ENCODE measurements at places on chromosomes 2 and 18. TPM values are rescaled to one million over a fixed set of nuclear protein-coding genes. Genes with fewer than 3 reads are reported as not detected.
A peak's percentile ranks its signal among the peaks of the same experiment; 100 is the strongest.

GRCh38 chr18:29161429-29161828 lies 984.5 kb upstream of the CDH2 start:
- no peaks in the 10 kb centered on the region for H3K36me3 ChIP-seq
- no peak for DNase-seq
- H3K4me3 ChIP-seq: no peak overlapping the region
- no peaks in the 10 kb centered on the region for H3K27me3 ChIP-seq
- no peak overlapping the region for H3K27ac ChIP-seq
- no peaks in the 10 kb centered on the region for H3K4me1 ChIP-seq

DNA sequence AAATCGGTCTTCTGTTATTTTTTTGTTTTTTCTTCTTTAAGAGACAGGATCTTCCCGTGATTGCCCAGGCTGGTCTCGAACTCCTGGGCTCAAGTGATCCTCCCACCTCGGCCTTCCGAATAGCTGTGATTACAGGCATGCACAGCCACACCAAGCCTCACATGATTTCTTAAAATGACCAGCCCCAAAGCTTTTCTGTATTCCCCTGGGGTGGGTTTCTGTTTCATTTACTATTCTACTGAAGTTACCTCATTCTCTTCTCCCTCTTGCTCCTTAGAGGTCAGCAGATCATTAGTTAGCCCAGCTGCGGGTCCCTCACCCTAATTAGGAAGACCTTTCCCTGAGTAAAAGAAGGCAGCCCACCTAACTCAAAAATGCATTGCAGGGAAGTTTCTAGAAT lies 27.6 kb downstream of the SLC1A4 start:
- DNase-seq: no peak
- no peaks in the 10 kb centered on the region for H3K36me3 ChIP-seq
- H3K27me3 ChIP-seq: no peaks in the 10 kb centered on the region
- H3K27ac ChIP-seq: no peak overlapping the region

Gene IFT172
- 15.0 TPM for total RNA-seq

DNA sequence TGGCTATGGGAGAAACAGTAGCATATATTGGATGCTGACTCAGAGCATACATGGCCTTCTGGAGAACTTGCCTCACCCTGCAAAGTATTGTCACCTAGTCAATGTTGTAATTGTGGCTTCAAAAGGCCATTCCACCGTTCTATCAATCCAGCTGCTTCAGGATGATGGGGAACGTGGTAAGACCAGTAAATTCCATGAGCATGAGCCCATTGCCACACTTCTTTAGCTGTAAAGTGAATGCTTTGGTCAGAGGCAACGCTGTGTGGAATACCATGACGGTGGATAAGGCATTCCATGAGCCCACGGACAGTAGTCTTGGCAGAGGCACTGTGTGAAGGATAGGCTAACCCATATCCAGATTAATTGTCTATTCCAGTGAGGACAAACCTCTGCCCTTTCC lies 1300.1 kb upstream of the ACVR2A start:
- H3K27me3 ChIP-seq: no peaks in the 10 kb centered on the region
- no peak overlapping the region for H3K27ac ChIP-seq
- no peaks in the 10 kb centered on the region for H3K4me1 ChIP-seq
- H3K36me3 ChIP-seq: no peaks in the 10 kb centered on the region
- no peak for DNase-seq

DNA sequence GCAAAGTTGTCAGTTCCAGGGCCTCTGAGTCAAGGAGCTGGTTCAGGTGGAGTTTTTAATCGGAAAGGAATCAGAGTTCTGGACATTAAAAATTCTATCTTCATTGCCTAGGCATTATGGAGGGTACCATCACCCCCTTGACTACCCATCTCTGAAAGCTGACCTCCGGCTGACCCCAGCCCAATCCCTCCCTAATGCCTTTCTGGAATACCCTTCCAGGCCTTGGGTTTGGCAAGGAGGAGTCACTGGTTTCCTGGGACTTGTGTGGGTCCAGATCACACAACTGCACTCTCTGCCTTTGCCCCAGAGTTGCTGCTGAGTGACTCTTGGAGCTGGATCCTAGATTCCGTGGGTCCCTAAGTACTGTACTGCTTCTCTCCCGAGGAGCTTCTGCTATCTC lies 1.0 kb upstream of the OSR1 start:
- DNase-seq: no peak
- peaks cover 84% of the 10 kb centered on the region for H3K27me3 ChIP-seq
- H3K4me1 ChIP-seq: peaks cover 12% of the 10 kb centered on the region
- H3K27ac ChIP-seq: peak overlapping the region; percentile 75
- no peak overlapping the region for H3K4me3 ChIP-seq
- H3K36me3 ChIP-seq: no peaks in the 10 kb centered on the region

DNA sequence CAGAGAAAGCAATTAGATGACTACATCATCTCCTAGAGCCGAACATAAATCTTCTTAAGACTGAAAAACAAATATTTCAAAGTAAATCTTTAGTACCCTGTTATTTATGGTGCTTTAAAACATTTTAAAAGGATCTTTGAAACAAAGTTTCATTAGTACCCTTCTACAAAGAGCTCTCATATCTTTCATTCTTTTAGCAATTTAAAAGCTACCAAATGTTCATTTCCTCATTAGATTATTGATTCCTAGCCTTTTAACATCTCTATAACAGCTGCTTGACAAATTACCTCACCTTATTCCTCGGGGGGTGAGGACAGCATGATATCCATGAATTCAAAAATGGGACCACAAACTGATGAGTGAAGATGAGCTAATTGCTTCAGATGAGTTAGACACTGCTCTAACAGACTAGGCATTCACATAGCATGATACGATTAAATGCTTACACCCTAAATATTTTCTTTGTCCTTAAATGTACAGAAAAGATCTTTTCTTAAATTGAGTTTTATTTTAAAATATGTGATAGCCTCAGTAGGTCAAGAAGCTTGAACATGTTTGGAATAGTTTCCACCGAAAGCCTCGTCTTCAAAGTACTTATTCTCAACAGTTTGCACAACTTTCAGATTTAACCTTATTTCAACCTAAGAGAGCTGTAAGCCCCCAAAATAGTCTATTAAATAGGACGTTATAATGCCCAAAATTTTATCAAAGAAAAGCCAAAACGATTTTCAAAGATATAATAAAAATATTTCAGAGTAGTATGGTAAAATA lies 2.1 kb downstream of the ATAD2B start:
- H3K27me3 ChIP-seq: no peaks in the 10 kb centered on the region
- H3K4me3 ChIP-seq: peak overlapping the region; percentile 87
- H3K27ac ChIP-seq: peak overlapping the region; percentile 99
- H3K36me3 ChIP-seq: no peaks in the 10 kb centered on the region
- H3K4me1 ChIP-seq: peaks cover 71% of the 10 kb centered on the region
- DNase-seq: no peak

Gene TANC1
- total RNA-seq: 36.6 TPM

DNA sequence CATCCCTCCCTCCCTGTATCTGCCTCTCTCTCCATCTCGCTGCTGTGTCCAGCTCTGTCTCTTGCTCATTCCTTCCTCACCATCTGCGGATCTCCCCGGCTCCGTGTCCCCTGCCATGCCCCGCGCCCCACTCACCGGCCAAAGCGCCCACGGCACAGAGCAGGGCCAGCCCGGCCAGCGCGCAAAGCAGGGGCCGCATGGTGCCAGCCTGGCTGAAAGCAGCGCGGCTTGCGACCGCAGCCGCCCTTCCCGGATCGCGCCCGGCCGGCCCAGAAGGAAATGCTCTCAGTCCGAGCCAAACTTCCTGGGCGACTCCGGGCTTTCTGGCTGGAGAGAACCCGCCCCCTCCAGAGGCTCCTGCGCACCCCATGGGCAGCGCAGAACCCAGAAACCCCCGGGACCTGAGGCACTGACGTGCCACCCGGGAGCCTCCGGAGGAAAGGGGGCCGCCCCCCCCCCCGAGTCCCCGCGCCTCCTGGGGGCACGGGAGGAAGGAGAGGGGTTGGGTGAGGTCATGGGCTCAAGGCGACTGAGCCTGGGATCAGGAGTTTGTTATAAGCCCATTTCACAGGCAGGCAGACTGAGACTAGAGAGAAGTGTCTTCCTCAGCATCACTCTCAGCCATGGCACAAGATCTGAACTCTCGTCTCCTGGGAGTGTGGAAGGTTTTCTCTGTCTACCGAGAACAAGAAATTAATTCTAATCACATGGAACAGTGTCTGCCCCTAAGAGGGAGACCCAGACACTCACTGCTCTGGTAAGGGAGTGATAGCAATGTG lies 45.2 kb upstream of the RAB6C start:
- H3K27ac ChIP-seq: no peak overlapping the region
- peaks cover 67% of the 10 kb centered on the region for H3K27me3 ChIP-seq
- no peak overlapping the region for H3K4me3 ChIP-seq
- no peak for DNase-seq
- peaks cover 6% of the 10 kb centered on the region for H3K4me1 ChIP-seq

DNA sequence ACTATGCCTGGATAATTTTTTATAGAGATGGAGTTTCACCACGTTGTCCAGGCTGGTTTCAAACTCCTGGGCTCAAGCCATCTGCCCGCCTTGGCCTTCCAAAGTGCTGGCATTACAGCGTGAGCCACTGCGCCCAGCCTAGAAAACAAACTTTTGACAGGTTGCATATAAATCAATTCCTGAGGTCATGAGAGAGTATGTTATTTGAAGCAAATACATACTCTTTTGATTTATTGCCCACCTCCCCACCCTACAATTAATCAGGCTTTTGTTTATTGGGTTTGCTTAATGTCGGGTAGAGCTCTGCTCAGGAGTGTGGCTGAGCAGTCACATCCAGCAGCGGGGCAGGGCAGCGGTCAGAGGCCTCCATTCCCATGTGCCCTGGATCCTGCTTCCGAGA lies 37.9 kb upstream of the ASB1 start:
- H3K27ac ChIP-seq: no peak overlapping the region
- no peak for DNase-seq
- H3K4me1 ChIP-seq: peaks cover 20% of the 10 kb centered on the region
- no peaks in the 10 kb centered on the region for H3K27me3 ChIP-seq

- no peaks in the 10 kb centered on the region for H3K27me3 ChIP-seq
- H3K27ac ChIP-seq: no peak overlapping the region
- no peaks in the 10 kb centered on the region for H3K4me1 ChIP-seq
- H3K4me3 ChIP-seq: no peak overlapping the region
- DNase-seq: no peak
- no peaks in the 10 kb centered on the region for H3K36me3 ChIP-seq
Observed at GRCh38 chr2:202564226-202564625, 70.5 kb upstream of the FAM117B start.

Gene ARHGEF4
- total RNA-seq: 52.8 TPM

DNA sequence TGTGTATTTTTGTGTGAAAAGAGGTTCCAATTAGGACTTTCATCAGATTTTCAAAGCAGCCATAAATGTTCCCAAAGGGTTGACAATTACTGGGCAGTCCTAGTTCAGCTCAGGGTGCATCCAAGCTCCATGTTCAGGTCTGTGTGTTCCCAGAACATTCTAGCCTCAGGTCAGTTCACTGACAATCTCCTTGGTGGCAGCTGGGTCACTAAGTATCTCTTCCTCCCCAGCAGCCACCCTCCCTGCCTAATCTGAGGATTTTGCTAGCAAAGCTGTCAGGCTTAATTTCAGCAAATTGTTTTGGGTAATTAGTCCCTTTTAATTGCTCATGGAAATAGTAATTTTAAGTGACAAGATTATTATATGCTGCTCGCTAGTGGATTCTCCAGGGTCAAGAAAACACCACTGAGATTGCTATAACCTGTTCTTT lies 29.8 kb downstream of the UPP2 start:
- H3K4me1 ChIP-seq: no peaks in the 10 kb centered on the region
- H3K4me3 ChIP-seq: no peak overlapping the region
- no peaks in the 10 kb centered on the region for H3K36me3 ChIP-seq
- no peak for DNase-seq

DNA sequence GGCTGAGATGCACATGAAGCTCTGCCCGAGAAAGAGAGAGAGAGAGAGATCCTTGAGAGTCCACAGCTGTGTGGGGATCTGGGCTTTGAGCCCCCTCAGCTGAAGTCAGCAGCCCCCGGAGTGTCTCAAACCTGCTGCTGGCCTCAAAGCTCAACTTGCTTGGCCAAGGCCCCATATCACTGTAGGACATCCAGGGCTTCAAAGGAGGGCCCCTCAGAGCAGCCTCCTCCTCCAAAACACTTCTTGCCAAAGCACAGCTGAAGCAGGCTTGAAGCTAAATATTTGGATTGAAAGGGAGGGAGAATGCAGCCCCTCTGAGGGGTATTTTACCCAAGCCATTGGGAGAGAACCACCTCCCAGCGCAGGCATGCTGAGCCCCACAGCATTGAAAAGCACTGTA lies 357.6 kb downstream of the OSR1 start:
- no peak overlapping the region for H3K4me3 ChIP-seq
- H3K27ac ChIP-seq: no peak overlapping the region
- DNase-seq: no peak
- no peaks in the 10 kb centered on the region for H3K4me1 ChIP-seq
- no peaks in the 10 kb centered on the region for H3K36me3 ChIP-seq

DNA sequence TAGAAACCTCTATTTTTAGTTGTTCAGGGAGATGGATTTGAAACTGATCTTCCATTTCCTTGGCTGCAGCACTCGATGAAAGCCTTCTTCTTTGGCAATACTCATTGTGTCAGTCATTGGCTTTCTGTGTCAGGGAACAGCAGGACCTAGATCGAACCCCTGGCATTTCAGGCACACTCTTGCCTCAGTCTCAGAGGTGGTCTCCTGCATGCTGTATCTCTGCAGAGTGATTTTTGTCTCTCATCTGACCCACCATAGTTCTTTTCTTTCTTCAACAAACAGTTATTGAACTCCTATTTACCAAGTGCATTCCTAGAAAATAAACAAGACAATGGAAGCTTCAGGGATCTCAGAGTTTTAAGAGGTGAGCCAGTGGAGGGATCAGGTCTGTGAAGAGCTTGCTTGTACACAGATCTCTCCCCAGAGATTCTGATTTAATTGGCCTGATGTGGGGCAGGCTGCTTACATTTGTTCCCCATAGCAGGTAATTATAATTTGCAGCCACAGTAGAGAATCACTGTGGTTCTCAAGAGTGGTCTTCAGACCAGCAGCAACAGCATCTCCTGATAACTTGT lies 473.1 kb upstream of the TCF4 start:
- H3K4me1 ChIP-seq: no peaks in the 10 kb centered on the region
- H3K27me3 ChIP-seq: no peaks in the 10 kb centered on the region
- no peak overlapping the region for H3K27ac ChIP-seq
- no peaks in the 10 kb centered on the region for H3K36me3 ChIP-seq

DNA sequence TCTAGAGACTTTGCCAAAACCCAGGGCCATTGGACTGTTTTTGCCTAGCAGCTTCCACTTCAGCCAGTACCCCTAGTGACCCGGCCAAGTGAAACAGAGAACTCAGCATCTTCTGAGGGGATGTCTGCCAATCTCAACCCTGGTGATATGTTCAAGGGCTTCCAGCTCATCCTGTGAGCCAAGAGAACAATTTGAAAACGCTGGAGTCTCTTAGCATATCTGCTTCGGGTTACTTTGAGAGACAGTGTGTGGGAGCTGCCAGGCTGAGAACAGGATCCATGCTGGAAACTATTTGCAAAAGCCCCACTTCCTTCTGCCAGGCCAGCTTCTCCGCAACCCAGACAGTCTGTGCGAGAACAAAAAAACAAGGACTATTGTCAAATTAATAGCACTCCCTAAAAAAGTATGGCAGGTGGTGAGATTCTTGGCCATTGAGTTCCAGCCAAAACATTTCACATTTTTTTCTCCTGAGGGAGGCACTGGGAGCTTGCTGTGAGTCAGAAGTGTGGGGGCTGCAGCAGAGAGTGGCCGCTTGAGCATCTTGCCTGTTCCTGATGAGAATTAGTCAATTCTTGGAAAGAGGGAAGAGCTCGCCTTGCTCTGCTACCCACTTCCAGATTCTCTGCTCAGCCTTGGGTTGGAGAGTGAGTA lies 395.6 kb upstream of the TRIB2 start:
- no peak overlapping the region for H3K4me3 ChIP-seq
- H3K27ac ChIP-seq: no peak overlapping the region
- DNase-seq: no peak
- H3K27me3 ChIP-seq: no peaks in the 10 kb centered on the region
- H3K36me3 ChIP-seq: no peaks in the 10 kb centered on the region
- peaks cover 9% of the 10 kb centered on the region for H3K4me1 ChIP-seq

Gene MGAT5
- total RNA-seq: 14.2 TPM

Measured in esophagus squamous epithelium (tissue), 5 donors.